CD4-positive, alpha-beta T cell treated with Interleukin-4 for 1 hour (primary cell): ENCODE measurements at places on chromosomes 6 and 20.

- no peak for DNase-seq
Observed at GRCh38 chr20:13325033-13325432, 104.0 kb downstream of the ISM1 start.

DNA sequence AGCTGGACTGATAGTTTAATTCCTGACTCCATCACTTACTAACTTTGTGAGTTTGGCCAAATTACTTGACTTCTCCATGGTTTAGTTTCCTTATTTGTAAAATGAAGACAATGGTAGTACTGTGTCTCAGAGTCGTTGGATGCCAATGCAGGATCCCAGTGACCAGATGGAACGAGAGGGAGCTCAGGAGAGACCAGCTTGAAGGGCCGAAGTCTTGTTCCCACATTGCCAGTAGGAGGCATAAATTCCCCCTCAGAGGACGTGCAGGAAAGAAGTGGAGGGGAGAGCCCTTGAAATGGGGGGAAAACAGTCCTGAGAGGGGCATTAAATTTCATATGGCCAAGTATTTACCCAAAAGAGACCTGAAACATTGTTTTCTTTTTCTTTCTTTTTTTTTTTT lies 2.1 kb upstream of the MUC22 start:
- DNase-seq, result no peak

DNA sequence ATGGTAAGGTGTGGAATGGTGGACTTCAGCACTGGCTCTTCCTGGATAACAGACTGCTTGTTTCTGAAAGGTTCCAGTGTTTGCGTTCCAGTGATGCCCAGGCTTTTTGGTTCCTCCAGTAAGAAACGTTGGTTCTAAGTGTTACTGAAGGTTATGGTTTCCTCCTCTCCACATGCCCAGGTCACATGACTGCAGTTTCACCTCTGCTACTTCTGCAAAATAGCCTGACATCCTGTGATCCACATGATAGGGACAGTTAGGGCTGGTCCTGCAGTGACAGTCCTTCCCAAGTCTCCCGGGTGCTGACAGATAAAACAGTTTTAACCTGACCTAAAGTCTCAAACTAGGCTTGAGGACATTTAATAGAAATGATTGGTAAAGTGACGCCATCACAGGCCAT lies 132.2 kb upstream of the CST7 start:
- DNase-seq, result no peak

GRCh38 chr20:60535211-60535610 lies 577.0 kb downstream of the CDH26 start:
- DNase-seq, result no peak
